Activated T-helper 1 cell treated with anti-CD3 and anti-CD28 coated beads, Interleukin-12 subunit alpha, Interleukin-12 subunit beta, Interleukin-2, Interleukin-4 antibody, amounts not matched to agents 30 ng/mL and 10 ng/mL and 1 ng/mL, durations not matched to agents 14 hours and 24 hours and 36 hours (primary cell): ENCODE measurements at places on chromosomes 5 and 9.

DNA sequence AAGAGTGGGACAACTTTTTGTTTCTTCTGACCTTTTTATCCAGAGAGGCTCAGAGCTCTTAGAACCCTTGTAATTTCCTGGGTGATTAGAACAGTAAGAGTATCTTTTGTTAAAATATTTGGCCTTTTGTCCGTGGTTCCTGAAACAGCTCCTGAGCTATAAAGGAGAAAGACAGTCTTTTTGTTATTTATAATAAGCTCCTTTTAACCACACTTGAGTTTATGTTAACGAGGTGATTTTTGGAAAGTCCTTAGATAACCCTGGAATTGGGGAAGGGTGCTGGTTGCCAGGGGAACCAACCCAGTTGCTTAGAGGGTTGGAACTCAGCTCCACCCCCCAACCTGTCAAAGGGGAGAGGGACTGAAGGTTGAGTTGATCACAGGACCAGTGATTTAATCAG is 4.8 kb downstream of the ZNF483 start:
- DNase-seq, result no peak

DNA sequence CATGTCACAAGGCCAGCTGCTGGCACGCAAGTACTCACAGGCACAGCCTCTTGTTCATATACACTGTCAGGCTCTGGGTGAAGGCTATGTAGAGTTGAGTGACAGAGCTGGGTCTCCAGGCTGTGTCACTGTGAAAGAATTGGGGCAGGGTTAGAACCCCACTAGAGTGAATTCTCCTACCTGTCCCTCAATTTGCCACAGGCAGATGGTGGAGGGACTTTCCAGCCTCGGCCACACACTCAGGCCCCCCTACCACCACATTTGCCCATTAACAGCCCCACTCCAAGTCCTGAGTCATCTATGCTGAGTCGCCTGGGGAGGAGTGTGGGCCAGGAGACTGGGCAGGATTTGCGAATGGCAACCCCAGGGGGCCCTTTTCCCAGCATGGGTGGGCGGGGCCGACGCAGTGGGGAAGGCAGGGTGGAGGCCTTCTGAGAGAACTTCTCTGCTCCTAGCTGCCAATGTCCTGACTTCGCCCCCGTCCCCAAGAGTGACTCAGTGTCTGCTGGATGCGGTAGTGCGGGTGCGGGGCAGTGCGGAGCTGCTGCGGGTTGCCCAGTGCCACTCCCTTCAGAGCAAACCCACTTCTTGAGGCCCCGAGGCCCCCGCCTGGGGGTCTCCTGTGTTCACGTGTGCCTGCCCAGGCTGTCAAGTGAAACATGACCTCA is 50.3 kb upstream of the PSD2 start:
- DNase-seq, result no peak

- no peak for DNase-seq
Measured at GRCh38 chr5:80797428-80798024, 142.7 kb upstream of the DHFR start.

- no peak for DNase-seq
Measured at GRCh38 chr5:13251623-13252376, 692.7 kb downstream of the DNAH5 start.

DNA sequence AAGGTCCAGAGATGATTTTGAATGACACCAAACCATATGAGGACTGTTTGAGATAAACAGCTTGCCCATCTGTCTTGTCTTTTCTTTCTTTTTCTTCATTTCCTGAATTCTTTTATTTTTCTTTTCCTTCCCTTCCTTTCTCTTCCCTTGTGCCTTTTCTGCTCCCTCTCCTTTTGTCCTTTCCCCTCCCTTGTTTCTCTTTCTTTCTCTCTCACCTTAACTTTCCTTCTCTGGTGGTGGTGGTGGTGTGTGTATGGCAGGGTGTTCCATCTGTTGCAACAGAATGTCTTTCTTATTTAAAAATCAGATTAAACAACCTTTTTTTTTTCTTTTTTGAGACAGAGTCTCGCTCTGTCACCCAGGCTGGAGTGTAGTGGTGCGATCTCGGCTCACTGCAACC is 3.8 kb upstream of the PDCL start:
- no peak for DNase-seq

DNA sequence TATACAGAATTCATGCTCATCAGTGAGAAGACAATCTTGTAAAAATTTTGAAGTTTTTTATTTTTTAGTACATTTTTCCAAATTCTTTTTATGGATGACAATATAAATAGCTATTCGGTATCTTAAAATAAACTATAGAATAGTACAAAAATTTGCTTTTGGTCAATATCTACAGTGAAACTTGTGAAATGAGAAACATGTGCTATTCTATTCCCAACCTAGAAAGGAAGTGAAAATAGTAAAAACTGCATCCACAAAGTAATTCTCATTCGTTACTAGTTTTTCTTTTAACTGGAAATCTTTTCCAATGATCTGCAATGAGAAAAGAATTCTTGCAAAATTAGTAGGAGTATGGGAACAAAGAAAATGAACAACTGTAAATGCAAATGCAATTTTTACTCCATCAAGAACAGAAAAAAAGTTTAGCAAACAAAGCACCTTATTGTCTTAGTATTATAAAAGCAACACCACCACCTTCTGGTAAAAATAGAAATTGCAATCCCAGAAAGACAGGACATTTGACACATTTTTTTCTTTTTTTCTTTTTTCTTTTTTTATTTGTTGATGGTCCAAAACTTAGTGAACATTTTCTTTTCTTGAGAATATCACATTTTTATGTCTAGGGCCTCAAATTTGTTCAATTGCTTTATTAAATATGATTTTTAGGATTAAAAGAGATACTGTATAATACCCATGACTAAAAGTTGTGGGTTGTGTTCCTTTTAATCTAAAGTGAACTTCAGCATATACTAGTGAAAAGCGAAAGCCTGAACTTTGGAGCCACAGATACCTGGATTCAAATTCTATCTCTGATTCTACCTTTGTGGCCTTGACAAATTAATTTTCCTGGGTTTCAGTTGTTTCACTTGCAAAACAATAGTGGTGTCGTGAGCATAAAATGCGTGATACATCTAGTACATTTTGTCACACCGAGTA is 72.3 kb downstream of the SLCO4C1 start:
- DNase-seq, result no peak

DNA sequence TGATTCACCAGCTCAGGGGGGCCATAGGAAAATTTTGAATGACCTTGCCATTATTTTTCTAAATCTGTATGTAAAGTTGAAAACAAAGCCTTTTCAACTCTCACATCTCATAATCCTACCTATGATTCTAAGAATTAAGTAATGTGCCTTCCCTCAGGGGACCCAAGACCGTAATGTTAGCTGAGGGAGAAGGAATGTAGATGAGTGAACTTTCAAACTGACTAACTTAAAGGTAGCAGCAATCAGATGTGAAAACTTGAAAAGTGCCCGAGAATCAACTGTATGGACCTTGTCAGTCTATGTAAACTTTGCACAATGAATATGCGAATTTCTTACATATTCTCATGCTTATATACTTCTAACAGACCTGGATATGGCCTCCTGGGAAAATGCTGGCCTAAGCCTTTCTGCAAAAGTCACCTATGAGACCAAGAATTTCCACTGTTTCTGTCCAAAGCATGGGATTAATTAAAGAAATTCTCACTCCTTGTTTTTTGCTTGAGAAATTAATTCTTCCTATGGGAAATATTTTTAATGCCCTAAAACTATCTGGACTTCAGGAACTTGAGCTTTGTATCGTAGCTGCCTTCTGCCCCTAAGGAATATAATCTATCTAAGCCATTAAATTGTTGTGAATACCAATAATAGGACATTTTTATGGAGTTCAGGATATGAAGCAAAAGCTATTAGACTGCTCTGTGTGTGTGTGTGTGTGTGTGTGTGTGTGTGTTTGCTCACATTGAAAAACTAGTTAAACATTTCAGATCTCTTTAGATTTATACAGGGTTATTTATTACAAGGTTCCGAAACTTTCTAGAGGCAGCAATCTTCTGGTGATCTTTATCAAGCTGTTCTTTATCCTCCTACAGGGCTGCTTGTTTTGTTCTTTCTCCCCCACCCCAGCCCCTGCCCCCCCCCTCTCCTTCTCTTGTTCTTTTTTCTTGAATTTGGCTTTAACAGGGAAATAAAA is 169.1 kb upstream of the CLINT1 start:
- DNase-seq, result no peak

- DNase-seq, result no peak
Measured at GRCh38 chr5:2178528-2178927, 295.8 kb upstream of the IRX4 start.

DNA sequence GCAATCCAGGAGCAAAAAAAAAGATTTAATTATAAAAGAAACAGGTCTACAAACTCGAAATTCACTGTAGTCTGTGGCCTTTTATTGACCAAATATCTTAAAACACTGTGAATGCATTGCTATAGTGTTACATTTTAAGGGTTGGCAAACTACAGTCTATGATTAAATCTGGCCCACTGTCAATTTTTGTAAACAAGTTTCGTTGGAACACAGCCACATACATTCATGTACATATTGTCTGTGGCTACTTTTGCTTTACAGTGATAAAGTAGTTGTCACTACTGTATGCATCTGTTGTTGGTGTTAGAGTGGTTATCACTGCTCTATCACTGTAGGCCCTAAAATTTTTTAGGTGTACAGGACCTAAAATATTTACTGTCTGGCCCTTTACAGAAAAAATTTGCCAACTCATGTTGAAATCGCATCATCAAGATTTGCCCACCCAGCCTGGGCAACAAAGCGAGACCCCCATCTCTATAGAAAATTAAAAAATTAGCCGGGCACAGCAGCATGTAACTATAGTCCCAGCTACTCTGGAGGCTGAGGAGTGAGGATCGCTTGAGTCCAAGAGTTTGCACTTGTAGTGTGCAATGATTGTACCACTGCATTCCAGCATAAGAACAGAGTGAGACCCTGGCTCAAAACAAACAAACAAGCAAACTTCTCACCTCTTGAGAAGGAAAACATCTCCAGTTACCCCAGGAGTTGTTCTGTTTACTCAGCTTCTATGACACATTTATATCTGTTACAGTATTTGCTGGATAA is 89.0 kb downstream of the ERBIN start:
- DNase-seq, result no peak

- DNase-seq, result no peak
Measured at GRCh38 chr9:133562611-133563290, 28.2 kb downstream of the ADAMTSL2 start.

- no peak for DNase-seq
Measured at GRCh38 chr5:96881511-96882115, 5.3 kb downstream of the ERAP2 start.

- DNase-seq, result no peak
Measured at GRCh38 chr9:107784235-107784958, 294.8 kb upstream of the KLF4 start.

- no peak for DNase-seq
Measured at GRCh38 chr5:74152625-74153254, 487.8 kb downstream of the ENC1 start.

- DNase-seq, result no peak
Measured at GRCh38 chr9:137115394-137116026, 977 bp upstream of the DPP7 start.

- DNase-seq, result no peak
Measured at GRCh38 chr9:65409471-65409980, 124.5 kb upstream of the FOXD4L5 start.

- DNase-seq, result no peak
Measured at GRCh38 chr5:148735301-148735835, 81.0 kb upstream of the HTR4 start.

DNA sequence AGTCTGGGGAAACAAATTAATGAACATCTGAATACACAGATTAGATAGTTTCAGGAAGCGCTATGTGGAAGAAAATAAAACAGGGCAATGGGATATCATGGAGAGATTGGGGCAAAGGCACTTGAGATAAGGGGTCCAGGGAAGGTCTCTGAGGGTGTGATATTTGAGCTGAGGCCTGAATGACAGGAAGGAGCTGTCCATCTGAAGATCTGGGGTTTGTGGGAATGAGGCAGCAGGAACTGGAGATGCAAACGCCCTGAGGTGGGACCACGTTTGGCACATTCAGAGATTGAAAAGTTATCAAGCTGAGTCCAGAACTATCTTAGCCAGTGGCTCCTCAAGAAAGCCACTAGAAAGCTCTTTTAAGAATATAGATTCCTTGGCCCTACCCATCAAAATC is 8.7 kb upstream of the DAB2IP start:
- DNase-seq, result no peak

DNA sequence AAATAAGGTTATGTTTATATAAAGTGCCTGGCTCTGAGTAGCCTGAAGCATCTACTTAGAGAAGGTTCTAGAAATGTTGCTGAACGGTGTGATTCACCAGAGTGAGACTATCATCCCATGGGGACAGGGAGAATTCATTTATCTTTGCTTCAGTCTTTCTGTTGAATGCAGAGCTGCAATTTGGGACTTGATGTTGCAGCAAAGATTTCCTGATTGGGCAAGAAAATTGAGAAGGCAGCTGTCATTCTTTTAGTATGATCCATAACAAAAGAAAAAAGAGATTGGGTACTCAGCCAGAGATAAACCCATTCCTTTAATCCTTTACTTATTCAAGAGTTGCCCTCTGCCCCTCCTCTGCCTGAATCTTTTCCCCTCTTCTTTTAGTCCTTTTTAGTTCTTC is 456.3 kb upstream of the WWC1 start:
- no peak for DNase-seq

DNA sequence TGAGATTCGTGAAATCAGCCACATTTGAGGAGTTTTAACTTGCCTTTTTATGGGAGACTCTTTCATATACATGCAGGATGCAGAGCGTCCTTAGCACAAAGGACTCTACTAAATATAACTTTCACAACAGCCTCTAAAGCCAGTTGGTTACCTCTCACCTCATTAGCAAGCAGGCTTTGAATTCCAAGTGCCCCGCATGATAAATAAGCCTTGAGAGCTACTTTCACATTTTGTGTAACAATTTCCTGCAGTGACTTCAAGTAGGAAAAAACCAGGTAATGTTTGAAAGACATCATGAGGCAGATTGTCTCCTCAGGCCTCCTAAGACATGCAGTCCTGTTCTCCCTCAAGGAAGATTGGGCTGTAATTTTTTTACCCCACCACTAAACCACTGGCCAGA is 50.5 kb downstream of the RALGPS1 start:
- DNase-seq, result no peak
